Activated CD8-positive, alpha-beta T cell treated with anti-CD3 and anti-CD28 coated beads for 36 hours (primary cell): ENCODE measurements at places on chromosomes 5 and 9. TPM values are rescaled to one million over a fixed set of nuclear protein-coding genes. Genes with fewer than 3 reads are reported as not detected.

Gene LCN9
- not detected for total RNA-seq

Gene HRCT1
- not detected for total RNA-seq

Gene ISCA1
- 35.0 TPM for total RNA-seq

- H3K4me1 ChIP-seq = no peaks in the 10 kb centered on the region
- H3K27me3 ChIP-seq = no peaks in the 10 kb centered on the region
- H3K27ac ChIP-seq = no peak overlapping the region
- H3K4me3 ChIP-seq = no peak overlapping the region
- no peak for DNase-seq
These were observed 20.6 kb upstream of the NNT start for GRCh38 chr5:43582082-43583005.

- no peak overlapping the region for H3K4me3 ChIP-seq
- H3K36me3 ChIP-seq = no peaks in the 10 kb centered on the region
- no peak overlapping the region for H3K27ac ChIP-seq
These were observed 864 bp upstream of the GRIN3A start for GRCh38 chr9:101739311-101739710.

DNA sequence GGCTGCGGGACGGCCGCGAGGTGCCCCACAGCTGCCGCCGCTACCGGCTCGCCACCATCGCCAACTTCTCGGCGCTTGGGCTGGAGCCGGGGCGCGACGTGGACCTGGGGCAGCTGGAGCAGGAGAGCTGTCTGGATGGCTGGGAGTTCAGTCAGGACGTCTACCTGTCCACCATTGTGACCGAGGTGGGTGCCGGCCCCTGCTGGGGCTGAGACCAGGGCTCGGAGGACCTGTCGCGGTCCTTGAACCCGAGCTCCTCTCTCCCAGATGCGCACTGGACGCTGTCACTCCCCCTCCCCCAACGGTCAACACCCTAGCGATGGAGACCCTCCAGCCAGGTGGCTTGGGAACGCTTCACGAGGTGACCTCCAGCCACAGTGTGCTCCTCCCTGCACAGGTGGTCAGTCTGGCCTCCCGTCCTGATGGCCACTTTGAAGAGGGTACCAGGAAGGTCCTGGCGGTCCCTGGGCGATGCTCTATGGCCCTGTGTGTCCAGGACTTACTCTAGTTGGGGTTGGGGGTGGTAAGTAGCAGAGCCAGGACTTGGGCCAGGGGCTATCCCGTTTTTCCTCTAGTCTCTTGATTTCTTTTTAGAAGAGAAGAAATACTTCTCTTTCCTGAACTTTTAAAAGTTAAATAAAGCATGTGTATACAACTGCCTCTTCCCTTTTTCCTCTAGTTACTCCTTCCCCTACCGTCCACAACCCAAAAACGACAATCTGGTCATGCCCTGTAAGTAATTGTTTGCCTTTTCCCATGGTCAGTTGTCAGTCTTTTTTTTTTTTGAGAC is 866 bp downstream of the SLC22A5 start:
- peak overlapping the region; percentile 82 for H3K4me3 ChIP-seq
- peak overlapping the region; percentile 72 for H3K27ac ChIP-seq
- no peak for DNase-seq
- H3K27me3 ChIP-seq = no peaks in the 10 kb centered on the region

GRCh38 chr5:160071916-160072315 is 47.3 kb downstream of the PWWP2A start:
- no peaks in the 10 kb centered on the region for H3K4me1 ChIP-seq
- H3K4me3 ChIP-seq = no peak overlapping the region
- no peaks in the 10 kb centered on the region for H3K27me3 ChIP-seq
- DNase-seq = no peak

DNA sequence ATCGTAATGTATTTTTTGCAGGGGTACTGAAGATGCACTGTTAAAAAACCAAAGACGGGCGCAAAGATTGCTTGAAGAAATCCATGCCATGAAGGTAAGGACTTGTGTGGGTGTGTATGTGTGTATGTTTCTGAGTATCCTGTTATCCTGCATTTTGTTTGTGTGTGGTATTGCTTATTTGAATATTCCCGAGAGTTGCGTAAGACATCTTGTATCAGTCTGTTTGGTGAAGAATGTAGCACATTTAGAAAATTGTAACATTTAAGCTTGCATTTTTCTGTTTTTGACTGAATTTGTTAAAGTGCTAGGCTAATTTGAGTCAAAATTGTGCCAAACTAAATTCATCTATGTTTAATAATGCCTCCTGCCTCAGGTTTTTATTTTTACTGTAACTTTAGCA is 13.5 kb downstream of the SRFBP1 start:
- DNase-seq = no peak
- no peak overlapping the region for H3K27ac ChIP-seq
- H3K4me1 ChIP-seq = peaks cover 22% of the 10 kb centered on the region
- H3K27me3 ChIP-seq = no peaks in the 10 kb centered on the region
- peaks cover 24% of the 10 kb centered on the region for H3K36me3 ChIP-seq

GRCh38 chr5:137091472-137091871 is 407.7 kb downstream of the SPOCK1 start:
- H3K4me1 ChIP-seq = no peaks in the 10 kb centered on the region
- H3K36me3 ChIP-seq = no peaks in the 10 kb centered on the region
- no peak for DNase-seq
- H3K27me3 ChIP-seq = no peaks in the 10 kb centered on the region

- no peak for DNase-seq
- H3K27ac ChIP-seq = no peak overlapping the region
- H3K36me3 ChIP-seq = peaks cover 4% of the 10 kb centered on the region
- H3K4me3 ChIP-seq = no peak overlapping the region
- no peaks in the 10 kb centered on the region for H3K27me3 ChIP-seq
- no peaks in the 10 kb centered on the region for H3K4me1 ChIP-seq
These were observed 83.4 kb downstream of the CPLANE1 start for GRCh38 chr5:37165761-37166160.

DNA sequence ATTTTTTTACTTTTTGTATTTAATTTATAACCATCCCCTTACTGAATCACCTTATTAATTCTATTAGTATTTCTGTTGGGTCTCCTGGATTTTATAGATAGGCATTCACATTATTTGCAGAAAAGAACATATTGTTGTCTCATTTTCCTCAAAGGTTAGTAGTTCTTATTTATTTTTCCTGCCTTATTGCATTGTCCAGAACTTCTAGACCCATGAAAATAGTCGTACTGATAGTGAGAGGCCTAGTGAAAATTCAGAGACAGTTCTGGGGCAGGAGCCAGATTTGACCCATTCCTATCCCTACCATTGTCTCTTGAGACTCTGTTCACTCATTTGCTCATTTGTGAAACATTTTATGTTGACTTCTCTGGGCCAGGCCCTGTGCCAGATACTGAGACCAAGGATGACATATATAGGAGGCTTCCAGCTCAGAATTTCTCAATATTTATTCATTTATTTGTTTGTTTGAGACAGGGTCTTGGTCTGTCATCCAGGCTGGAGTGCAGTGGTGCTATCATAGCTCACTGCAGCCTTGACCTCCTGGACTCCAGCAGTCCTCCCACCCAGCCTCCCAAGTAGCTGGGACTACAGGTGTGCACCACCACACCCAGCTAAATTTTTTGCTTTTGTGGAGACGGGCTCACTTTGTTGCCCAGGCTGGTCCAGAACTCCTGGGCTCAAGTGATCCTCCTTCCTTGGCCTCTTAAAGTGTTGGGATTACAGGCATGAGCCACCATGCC is 34.7 kb downstream of the COL27A1 start:
- H3K4me1 ChIP-seq = no peaks in the 10 kb centered on the region
- peaks cover 4% of the 10 kb centered on the region for H3K27me3 ChIP-seq
- no peak for DNase-seq
- H3K36me3 ChIP-seq = no peaks in the 10 kb centered on the region

- H3K4me1 ChIP-seq = no peaks in the 10 kb centered on the region
- DNase-seq = no peak
- H3K27me3 ChIP-seq = peaks cover 15% of the 10 kb centered on the region
- H3K4me3 ChIP-seq = no peak overlapping the region
- no peak overlapping the region for H3K27ac ChIP-seq
These were observed 224.6 kb downstream of the GABBR2 start for GRCh38 chr9:98484162-98484561.

GRCh38 chr5:83810511-83810910 is 89.9 kb upstream of the HAPLN1 start:
- DNase-seq = no peak
- H3K4me1 ChIP-seq = no peaks in the 10 kb centered on the region
- no peaks in the 10 kb centered on the region for H3K36me3 ChIP-seq
- no peak overlapping the region for H3K27ac ChIP-seq

- no peaks in the 10 kb centered on the region for H3K4me1 ChIP-seq
- no peaks in the 10 kb centered on the region for H3K36me3 ChIP-seq
- DNase-seq = no peak
- H3K27ac ChIP-seq = no peak overlapping the region
These were observed 282.8 kb upstream of the C9orf72 start for GRCh38 chr9:27856054-27856453.

DNA sequence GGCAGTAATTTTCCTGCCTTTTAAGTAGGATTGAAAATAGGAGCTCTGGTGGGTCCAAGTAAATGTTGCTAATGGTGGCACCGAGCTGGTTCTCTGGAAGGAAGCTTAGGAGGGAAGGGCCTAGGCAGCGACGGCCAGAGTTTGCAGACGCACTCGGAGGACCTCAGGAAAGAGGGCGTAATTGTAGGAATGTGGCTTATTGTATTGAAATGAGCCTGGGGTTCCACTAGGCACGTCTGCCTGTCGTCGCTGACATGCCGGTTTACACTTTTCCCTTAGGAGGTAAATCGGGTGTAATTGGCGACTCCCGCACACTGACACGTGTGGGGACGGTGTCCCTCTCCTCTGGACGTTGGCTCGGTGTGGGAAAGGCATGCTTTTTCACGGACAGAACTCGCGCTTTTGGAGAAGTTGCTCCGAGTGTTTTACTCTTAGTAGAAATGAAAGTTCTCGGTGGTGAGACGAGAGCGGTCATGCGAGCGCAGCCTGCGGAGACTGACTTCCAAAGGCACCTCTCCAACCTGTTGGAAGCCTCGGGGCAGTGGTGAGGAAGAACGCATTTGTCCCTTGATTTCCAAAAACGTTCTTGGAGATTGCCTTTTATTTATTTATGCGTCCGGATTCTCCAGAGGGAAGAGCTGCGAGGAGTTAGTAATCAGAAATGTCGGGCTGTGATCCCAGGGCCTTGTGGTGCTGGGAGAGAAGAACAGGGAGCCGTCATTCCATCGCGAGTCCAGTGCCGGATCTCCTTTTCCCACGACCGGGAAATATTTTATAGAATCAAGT is 1.3 kb downstream of the NR4A3 start:
- peak overlapping the region; percentile 100 for H3K4me3 ChIP-seq
- H3K4me1 ChIP-seq = peaks cover 39% of the 10 kb centered on the region
- H3K36me3 ChIP-seq = peaks cover 59% of the 10 kb centered on the region
- H3K27ac ChIP-seq = peak overlapping the region; percentile 98

GRCh38 chr9:114938687-114939575 is 8.5 kb upstream of the TNFSF8 start:
- H3K27ac ChIP-seq = peak overlapping the region; percentile 44
- peak overlapping the region; percentile 4 for H3K4me3 ChIP-seq
- peaks cover 19% of the 10 kb centered on the region for H3K4me1 ChIP-seq

GRCh38 chr9:87869082-87869481 is 13.6 kb upstream of the SPATA31E1 start:
- H3K27ac ChIP-seq = no peak overlapping the region
- no peaks in the 10 kb centered on the region for H3K36me3 ChIP-seq
- H3K4me1 ChIP-seq = no peaks in the 10 kb centered on the region
- DNase-seq = no peak
